ENCODE measurements at places on chromosomes 1 and 21. TPM values are rescaled to one million over a fixed set of nuclear protein-coding genes. Genes with fewer than 3 reads are reported as not detected.

The GPA33 gene
- not detected for total RNA-seq

The BTBD19 gene
- 2.5 TPM for total RNA-seq

The MEX3A gene
- 1.1 TPM for total RNA-seq

The SSX2IP gene
- total RNA-seq: 7.1 TPM

The NBPF6 gene
- total RNA-seq: not detected

The DLGAP3 gene
- 0.12 TPM for total RNA-seq

The ATP1A4 gene
- not detected for total RNA-seq

The S100A16 gene
- total RNA-seq: 169 TPM

The KCNA3 gene
- total RNA-seq: not detected

The GJA9 gene
- not detected for total RNA-seq

The CSRP1 gene
- total RNA-seq: 129 TPM

The KCNJ9 gene
- not detected for total RNA-seq

The NR1I3 gene
- not detected for total RNA-seq

The MAN1C1 gene
- total RNA-seq: 47.8 TPM

The KRTAP7-1 gene
- total RNA-seq: not detected

The KCNAB2 gene
- 8.3 TPM for total RNA-seq

The FAM78B gene
- 0.12 TPM for total RNA-seq

The OR10J4 gene
- not detected for total RNA-seq

The RNU1-2 gene
- total RNA-seq: under 0.01 TPM

The POU3F1 gene
- not detected for total RNA-seq

All from pericardium fibroblast (primary cell).